ENCODE measurements at places on chromosomes 4 and X.

- DNase-seq, result no peak
Measured at GRCh38 chr4:74181219-74181618, 23.3 kb downstream of the MTHFD2L start.

- no peak for DNase-seq
Measured at GRCh38 chr4:152999346-153000075, 63.4 kb downstream of the FHDC1 start.

DNA sequence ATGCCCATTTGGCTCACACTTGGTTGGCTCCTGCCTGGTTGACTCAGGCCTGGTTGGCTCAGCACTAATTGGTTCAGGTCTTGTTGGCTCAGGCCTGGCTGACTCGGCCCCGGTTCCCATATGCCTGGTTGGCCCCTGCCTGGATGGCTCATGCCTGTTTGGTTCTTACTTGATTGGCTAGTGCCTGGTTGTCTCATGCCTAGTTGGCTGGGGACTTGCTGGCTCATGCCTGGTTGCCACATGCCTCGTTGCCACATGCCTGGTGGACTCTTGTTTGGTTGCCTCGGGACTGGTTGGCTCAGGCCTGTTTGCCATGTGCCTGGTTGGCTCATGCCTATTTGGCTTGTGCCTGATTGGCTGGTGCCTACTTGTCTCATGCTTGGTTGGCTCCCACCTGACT, 103.7 kb downstream of the APOOL start:
- DNase-seq, result no peak

DNA sequence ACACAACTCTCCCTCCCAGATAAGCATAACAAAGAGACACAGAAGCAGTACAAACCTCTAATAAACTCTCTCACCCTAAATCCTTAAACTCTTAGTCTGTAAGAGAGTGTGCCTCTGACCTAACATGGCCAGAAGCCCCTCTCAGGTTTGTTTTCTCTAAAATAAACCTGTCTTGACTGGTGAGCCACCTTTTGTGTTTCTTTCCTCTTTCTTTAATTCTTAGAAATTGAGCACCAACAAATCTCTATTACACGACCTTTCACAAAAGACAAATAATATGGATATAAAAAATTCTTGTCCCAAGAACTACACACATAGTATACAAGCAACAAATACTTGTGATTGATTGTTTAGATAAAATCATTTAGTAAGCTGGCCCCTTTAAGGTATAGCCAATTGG, 573.7 kb downstream of the EPHA5 start:
- DNase-seq, result no peak

GRCh38 chrX:96182366-96182765, 502.3 kb upstream of the DIAPH2 start:
- DNase-seq, result peak; percentile 13

DNA sequence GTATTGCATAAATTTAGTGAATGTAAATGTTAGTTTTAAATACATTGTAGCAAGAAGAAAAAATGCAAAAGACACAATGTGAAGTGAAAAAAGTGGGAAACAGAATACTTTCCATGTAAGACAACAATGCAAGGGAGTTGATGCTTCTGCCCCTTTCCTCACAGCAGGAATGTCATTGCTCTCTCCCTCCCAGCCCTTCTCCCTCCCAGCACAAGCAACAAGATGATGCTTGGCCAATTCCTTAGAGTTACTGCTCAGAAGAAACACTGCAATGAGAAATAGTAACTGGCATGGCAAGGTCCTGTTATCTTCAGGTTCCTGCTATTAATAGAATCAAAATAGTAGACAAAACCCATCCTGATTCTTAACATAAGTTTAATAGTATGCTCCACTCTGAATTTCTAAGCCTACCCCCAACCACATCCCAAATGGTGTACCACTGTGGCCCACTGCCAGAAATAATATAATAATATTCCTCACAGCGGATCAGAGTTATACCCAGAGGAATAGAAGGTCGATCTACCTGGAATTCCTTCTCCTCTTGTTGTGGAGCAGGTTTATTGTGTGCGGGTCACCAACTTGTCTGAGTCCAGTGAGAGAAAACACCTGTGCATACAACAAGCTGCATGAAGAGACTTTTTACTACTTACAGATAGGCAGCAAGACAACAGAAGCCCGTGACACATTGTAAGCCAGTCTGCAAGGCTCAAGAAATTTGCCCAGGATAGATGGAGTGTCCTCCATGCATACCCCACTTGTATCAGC, 69.8 kb upstream of the SLC7A11 start:
- DNase-seq, result no peak

DNA sequence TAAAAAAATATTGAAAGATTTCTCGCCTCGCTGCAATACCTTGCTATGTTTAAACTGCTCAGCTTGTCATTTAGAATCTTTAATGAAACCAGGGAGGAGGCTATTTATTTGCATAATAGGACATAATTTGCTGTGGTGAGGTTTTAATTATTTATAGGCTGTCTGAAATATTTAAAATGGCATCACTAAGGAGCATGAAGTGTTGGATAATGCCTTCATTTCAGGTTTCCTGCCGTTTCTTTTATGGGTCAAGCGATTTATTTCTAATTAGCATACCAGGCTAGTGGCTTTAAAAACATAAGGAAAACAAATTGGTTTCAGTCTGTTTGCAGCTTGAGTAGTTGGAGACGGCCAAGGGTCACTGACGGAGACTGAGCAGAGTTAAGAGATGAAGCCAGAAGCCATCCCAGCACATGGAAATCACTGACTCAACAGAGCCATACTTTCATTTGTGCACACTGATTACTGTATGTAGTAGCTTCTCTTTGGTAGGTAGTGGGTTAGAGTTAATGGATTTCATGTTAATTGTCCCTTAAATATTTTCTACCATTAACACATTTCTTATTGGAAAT, 1962.4 kb upstream of the TENM3 start:
- peak; percentile 7 for DNase-seq

DNA sequence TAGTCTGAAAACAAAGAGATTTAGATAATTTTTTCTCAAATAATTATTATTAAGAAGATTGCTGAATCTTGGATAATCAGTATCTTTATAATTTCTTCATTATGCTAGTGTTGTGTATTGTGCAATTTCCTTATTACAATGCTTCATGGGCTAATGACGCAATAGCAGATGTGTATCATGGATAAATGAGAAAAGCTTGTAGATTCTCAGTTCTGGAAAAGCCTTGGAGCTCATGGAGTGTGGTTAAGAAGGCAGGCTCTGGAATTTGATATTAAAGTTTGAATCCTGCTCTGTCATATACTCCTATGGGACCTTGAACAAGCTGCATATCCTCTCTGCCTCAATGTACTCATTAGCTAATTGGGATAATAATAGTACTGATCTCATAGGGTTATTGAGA, 18.9 kb upstream of the CXCL8 start:
- DNase-seq, result no peak

DNA sequence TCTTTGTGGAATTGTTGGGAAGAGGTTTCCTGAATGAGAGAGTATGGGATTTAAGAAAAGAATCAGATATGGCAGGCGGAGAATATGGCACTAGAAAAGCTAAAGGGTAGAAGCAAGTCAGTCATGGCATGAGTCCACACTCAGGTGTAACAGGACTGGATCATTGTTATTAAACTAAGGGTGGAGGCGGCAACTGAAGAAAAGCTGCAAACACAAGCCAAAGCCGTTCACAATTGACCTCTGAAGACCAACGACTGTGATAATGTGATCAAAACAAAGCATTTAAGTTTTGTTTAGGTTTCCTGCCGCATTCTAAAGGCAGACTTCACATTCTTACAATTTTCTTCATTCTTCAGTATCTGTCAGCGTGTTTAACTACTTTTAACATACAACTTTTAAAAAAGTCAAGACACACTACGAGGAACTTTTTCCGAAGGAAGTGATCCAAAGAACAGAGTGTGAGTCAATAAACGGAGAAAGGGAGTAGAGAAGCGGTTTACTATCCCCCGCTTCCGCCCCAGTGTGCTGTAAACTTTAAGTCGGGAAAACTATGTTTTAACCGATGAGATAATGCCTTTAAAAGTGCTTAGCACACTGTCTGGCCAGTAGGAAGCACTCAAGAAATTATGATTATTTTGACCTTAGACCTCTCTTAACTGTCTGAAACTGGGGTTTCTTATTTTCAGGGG, 909 bp upstream of the SLAIN2 start:
- DNase-seq, result peak; percentile 10

GRCh38 chrX:46333550-46333949, 211.7 kb downstream of the ZNF674 start:
- DNase-seq, result no peak

- no peak for DNase-seq
Measured at GRCh38 chr4:48766131-48766792, 13.8 kb downstream of the FRYL start.

DNA sequence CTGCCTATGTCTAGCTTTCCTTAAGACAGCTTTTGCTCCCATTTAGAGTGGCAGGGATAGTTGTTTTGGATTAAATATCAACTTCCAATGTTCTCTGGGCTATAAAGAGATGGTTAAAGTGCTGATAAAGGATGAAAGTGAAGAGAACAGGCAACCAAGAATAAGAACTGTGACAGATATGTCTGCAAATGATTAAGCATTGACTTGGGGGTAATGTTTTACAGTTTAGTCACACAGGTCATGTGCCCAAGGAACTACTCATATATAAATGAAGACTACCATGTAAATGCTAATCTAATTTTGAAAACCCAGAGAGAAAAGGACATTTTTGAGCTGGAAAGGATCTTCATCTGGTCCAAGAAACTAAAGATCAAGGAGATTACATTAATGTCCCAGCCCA, 42.1 kb downstream of the RBMX2 start:
- no peak for DNase-seq

- DNase-seq, result no peak
Measured at GRCh38 chr4:1683736-1684505, at the start of gene FAM53A. TSS of gene FAM53A (minus strand) at chr4:1684313. CDS start at chr4:1668741, 15,572 bp downstream.

GRCh38 chrX:120791013-120791643, 84.5 kb downstream of the CT47B1 start:
- no peak for DNase-seq

DNA sequence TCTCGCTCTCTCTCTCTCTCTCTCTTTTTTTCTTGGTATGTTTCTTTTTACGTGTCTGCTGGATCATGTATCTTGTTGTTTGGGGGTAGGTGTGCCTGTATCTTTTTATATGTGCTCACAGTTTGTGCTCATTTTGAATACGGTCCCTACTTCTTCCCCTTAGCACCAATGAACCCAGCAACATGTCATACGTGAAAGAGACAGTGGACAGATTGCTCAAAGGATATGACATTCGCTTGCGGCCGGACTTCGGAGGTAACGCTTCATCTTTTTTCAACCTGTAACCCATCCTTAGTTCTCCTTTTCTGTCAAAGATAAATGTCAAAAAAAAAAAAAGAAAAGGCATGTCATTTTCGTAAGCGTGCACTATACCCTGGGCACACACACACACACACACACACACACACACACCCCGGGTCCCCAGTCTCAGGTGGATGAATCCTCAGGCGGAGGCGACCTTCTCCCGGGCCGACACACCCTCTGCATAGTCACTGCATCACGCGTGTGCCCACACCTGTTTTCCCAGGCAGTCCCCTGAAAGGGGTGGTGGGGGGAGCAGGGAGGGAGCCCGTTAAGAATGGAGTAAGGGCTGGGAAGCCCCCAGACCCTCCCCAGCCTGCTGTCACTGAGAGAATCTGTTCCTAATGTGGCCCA, 511 bp downstream of the GABRB1 start:
- no peak for DNase-seq

GRCh38 chrX:9110808-9111207, 76.9 kb upstream of the FAM9B start:
- DNase-seq, result no peak

DNA sequence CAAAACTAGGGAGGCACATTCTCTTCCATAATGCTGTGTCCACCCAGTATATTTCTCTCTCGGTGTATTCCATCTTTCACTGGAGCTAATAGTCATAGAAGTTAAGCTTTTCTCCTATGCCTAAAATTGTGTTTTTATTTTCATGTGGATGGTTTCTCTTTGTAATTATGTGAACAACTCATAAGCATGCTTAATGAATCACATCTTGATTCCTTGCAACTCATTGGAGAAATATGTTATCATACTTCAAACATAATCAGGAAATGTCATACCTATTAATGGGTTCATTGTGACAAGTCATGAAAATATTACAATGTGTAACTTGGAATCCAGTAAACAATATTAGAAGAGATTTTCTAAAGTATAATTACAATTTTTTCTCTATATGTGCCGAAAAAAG, 186.3 kb downstream of the SLC7A11 start:
- DNase-seq, result no peak

DNA sequence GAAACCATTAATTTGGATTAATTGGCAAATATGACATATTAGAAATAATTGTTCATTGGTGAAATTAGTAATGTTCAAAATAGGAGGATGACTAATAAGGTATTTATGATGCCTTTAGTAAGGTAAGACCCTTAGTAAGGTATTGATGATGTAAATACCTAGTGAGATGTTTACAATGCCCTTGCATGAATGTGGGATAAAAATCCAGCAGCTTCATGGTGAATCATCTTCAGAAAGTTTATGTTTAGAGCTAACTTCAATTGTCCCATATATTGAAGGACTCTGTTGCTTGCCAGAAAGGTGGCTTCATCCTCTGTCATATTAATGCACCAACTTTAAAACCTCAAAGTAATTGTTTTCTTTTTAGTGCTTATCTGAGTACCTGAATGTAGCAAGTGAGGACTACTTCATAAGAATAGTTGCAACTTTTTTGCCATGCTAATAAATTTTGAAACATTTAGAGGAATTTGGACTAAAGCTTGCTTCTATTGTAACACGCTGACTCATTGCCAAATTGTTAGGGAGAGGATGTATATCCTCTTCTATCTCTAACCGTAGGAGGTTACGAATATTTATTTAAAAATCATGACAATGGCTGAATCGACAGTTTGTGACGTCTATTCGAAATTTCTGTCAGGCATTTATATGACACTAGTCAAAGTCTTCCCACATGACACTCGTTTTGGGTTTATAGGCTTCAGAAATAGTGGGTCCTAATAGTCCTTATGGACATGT, 174.1 kb upstream of the HS3ST1 start:
- DNase-seq, result no peak

DNA sequence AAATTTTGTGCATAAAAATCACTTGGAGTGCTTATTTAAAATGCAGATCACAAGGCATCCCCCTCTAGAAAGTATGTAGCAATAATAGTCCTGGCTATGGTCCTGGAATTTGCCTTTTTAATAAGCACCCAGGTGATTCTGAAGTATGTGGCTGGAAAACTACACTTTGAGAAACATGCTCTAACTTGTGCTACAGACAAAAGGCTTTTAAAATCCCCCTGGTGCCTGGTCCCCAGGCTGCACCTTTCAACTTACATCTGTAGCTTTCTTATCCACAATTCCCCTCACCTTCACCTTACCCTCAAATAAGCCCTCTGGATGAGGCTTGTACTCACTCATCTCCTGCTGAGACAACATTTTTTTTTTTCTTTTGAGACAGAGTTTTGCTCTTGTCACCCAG, 21.1 kb downstream of the ART3 start:
- no peak for DNase-seq

DNA sequence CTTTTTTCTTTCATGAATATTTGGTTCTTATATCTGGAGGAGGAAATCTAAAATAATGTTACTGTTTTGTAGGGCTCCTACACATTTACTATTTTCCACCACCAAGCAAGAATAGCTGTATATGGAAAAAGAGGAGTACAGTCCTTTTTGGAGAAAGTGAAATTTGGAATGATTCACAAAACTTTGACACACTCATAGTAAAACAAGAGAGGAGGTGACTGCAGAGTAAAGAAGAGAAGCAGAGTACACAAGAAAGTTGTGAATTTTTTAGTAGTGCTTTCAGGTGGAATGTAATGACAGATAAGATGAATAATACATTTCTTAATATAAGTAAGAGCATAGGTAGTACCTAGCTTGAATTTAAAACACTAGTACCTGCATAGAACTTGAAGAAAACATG, 41.3 kb upstream of the UGT2B4 start:
- no peak for DNase-seq

All from HEK293T (cell line).